ENCODE measurements at places on chromosomes 13 and 19.

DNA sequence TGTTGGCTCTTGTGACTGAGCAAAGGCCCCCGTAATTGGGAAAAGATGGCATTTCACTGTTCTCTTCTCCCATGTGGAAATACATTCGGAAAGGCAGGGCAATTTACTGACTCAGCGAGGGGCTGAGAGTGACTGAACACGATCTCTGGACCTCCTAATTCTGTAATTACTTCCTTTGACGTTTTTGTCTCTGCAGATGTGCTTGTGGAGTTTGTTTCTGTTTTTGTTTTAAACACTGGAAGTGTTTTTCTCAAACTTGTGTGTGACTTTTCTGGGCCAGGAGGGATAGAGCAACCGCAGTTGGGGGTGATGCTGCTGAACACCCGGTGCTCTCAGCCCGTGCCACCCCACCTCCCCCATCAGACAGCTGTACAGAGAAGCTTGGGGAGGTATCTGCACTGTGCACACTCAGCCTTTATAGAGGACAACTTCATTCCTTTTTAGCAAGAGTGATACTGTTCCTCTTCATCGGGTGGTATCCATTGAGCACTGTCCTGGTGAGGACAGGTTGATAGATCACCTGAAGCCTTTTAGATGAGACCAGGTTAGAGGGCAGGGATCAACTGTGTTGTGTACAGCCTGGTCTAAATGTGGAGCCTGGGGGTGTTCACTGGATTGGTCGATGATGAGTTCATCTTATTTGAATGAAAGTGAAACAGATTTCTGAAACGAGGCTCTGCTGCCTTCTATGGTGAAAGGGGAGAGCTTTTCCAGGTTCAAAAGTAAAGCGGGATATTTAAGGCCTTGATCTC lies 117.4 kb downstream of the ESD start:
- no peak for DNase-seq

GRCh38 chr13:29893438-29893837 lies 43.0 kb upstream of the UBL3 start:
- DNase-seq: no peak

DNA sequence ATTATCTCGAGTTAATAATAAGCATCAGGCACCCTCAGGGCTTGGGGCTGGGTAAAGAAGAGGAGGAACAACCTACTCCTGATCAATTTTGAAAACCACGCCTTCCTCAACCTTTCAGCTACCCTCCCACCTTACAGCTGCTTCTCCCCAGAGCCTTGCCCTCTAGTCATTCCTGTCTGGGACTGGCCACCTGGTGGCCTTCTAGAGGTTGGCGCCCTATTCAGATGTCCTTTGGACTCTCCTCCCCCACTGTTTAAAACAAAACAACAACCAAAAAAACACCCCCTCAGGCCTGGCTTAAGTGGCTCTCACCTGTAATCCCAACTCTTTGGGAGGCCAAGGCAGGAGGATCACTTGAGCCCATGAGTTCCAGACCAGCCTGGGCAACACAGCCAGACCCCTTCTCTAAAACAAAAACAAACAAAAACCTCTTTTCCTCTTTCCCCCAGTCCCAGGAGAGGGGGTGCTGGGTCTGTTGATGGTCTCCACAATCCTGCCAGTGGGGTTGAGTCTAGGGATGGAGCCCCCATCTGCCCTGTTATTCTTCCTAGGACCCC lies 62.3 kb downstream of the CCDC70 start:
- DNase-seq: peak; percentile 51

GRCh38 chr19:517721-518597 lies 10.7 kb downstream of the TPGS1 start:
- no peak for DNase-seq

DNA sequence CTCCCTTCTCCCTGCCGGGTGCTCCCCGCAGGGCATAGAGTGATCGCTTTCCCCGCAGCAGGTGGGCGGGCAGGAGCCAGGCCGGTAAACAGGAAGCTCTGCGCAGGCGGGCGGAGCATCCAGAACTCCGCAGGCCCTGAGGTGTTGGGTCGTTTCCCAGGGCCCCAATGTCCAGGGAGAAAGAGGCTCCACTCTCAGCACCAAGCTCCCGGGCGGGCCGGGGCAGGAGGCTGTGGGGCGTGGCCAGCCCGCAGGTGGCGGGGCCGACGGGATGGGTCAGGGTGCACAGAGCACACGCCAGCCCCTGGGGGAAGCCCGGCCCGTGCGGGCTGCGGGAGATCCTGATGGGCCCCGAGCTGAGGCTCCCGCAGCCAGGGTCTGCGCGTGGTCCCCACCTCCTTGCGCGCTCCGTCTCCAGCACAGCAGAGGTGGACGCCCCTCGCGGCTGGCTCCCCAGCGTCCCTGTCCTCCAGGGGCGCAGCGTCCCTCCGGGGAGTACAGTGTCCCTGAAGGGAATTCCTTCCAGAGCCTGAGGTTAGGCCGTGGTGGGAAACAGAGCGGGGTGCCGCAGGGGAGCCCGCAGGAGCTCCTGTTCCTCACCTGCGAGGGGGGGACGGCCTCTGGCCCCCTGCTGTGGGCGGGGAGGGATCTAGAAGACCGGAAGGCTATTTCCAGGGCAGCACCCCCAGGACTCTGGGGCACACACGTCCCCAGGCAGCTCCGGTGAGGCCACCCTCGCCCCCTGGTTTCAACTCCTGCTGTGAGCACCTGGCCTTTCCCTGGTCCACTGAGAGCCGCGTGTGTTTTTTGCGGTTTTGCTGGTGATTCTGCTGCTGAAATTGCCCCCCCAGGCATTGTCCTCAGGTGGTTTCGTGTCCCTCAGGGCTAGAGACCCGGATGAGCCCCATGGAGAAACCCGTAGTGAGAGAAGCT lies 12.2 kb downstream of the PIP5K1C start:
- no peak for DNase-seq

Data from T-helper 1 cell (primary cell).